Activated CD8-positive, alpha-beta memory T cell treated with anti-CD3 and anti-CD28 coated beads, Interleukin-2, amount 50 U/mL, for 4 hours (primary cell): ENCODE measurements at places on chromosomes 1 and 21.

DNA sequence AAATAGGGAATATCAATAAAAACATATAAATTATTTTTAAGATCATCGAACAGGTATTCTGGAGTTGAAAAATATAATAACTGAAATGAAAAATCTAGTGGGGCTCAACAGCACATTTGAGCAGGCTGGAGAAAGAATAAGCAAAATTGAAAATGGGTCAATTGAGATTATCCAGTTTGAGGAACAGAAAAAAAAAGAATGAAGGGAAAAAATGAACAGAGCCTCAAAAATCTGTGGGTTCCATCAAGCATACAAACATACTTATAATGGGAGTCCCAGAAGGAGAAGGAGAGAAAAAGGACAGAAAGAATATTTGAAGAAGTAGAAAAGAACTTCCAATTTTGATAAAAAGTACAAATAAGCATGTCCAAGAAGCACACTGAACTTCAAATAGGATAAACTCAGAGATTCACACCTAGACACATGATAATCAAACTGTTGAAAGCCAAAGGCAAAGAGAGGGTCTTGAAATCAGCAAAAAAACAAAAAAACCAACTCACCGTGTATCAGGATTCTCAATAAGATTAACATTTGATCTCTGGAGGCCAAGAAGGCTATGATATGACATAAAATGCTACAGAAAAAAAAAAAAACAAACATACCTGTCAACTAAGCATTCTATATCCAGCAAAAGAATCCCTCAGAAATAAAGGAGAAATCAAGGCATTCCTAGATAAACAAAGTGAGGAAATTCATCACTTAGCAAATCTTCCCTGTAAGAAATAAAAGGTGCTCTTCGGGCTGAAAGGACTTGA is 5.4 kb upstream of the COQ8A start:
- DNase-seq, result no peak

DNA sequence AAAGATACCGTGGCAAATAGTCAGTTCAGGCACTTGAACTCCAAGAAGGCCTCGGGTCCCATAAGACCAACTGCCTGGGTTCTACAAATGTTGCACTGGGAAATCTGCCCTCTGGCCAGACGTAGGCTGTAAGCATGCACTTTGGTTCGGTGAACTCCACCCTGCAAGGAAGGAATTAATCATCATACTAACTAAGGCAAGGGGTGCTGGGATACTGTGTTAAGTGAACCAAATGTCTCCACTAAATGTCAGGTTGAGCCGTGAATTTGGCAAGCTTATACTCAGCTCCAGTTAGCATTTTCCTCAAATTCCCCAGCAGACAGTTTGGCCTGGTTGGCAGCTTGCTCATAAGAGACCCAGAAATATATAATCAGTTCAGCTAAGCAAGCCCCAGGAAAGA is 385.9 kb downstream of the GPATCH2 start:
- DNase-seq, result no peak

DNA sequence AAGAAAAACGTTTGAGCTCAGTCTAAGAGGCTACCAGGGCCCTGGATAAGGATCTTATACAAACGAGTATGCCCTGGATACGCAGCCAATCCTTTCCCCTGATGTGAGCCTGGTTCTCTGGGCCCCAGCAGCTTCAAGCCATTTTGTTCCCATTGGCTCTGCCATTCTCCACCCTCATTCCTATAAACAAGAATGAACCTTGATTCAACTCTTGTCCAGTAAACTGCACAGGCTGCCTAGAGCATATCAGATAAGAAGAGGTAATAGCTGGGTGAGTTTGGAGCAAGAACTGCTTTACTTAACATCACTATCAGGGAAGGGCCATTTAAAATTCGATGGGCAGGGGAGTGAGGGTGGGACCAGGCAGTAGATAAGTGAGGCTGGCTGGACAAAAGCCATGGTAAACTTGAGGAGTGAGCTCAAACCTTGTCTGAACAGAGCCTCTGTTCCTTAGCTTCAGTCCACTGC is 11.3 kb downstream of the BTG2 start:
- DNase-seq, result no peak

DNA sequence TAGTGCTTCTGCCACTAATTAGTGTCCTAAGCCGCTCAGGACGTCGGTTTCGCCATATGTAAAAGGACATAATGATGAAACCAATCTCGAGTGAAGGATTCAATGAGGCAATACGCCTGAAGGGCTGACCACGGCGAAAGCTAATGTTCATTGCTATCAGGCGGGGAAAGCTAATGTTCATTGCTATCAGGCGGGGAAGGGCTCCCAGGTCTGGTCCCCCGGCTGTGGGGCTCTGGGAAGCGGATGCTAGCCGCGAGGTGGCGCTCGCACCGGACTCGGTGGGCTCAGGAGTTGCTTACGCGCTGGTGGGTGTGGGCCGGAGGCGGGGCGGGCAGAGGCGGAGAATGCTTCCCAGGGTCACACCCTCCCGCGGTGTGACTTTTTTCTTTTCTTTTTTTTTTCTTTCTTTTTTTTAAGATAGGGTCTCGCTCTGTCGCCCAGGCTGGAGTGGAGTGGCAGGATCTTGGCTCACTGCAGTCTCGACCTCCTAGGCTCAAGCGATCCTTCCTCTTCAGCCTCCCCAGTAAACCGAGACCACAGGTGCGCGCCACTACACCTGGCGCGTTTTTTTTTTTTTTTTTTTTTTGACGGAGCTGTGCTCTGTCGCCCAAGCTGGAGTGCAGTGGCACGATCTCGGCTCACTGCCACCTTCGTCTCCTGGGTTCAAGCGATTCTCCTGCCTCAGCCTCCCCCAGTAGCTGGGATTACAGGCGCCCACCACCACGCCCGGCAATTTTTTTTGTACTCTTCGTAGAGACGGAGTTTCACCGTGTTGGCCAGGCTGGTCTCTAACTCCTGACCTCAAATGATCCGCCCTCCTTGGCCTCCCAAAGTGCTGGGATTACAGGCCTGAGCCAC is 1.1 kb upstream of the PEAR1 start:
- DNase-seq, result peak; percentile 89

DNA sequence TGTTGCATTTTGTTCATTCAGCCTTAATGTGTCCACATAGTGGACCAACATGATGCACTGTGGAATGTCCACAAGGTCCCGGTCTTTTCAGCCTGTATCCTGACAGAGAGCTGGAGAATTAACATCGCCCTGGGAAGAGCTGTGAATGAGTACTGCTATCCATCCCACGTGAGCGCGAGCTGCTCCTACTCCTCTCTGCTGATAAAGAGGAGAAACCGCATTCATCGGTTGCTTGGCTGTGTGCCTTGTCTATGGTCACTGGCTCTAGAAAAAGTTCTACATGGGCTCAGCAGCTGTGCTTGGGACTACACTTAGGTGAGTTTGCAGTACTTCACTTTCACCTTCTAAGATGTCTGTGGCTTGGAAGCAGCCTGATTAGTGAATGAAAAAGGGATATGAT is 31.1 kb upstream of the IGSF5 start:
- DNase-seq, result no peak

- DNase-seq, result no peak
These were observed 550.0 kb downstream of the KIF26B start for GRCh38 chr1:245704765-245705164.

GRCh38 chr1:216910081-216910840 is 187.0 kb upstream of the ESRRG start:
- DNase-seq, result no peak

DNA sequence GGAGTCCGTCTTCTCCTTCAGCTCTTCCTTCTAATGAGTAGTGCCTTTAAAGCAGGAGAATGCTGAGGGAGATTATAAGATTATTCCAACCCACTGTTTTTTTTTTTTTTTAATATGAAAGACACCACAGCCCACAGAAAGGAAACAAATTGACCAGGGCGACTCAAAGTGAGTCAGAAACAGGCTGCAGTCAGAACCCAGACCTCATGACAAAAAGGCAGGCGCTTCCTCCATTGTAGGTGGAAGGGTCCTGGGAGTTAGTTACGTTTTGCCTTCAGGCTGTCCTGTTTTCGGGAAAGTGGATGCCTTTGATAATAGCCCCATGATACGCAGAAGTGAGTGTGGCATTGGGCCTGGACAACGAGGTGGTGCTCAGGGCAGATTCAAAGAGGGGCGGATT is 21.0 kb downstream of the PLXNA2 start:
- no peak for DNase-seq

- no peak for DNase-seq
These were observed 5.3 kb downstream of the RXFP4 start for GRCh38 chr1:155946633-155947219.

- no peak for DNase-seq
These were observed 241.2 kb upstream of the VAMP3 start for GRCh38 chr1:7529917-7530316.

- DNase-seq, result no peak
These were observed 84.6 kb downstream of the VPS13D start for GRCh38 chr1:12314333-12314903.

DNA sequence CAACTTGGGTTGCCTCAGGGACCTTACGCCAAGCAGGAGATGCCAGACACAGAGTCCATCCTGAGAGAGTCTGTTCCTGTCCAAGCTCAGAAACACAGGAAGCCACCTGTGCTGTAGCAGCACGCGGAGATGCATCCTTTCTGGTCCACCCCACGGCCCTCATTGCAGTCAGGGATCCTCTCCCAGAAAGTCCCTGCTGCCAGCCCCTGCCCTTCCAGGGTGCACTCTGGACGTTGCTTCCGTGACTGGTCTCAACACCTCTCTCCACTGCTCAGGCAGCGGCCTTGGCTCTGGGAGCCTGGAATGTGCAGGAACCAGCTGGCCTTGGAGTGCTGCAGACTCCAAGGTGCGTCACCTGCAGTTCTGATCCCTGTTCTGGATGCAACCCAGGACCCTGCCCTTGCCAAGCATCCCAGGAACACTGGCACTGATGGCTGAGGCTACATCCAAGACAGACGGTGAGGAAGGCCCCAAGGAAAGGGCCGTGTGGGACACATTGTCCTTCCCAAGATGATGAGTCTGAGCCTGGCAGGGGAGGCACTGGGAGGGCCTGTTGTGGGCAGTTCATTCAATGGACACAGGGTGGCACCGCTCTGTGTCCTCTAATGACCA is 21.7 kb upstream of the COL6A1 start:
- DNase-seq, result no peak

DNA sequence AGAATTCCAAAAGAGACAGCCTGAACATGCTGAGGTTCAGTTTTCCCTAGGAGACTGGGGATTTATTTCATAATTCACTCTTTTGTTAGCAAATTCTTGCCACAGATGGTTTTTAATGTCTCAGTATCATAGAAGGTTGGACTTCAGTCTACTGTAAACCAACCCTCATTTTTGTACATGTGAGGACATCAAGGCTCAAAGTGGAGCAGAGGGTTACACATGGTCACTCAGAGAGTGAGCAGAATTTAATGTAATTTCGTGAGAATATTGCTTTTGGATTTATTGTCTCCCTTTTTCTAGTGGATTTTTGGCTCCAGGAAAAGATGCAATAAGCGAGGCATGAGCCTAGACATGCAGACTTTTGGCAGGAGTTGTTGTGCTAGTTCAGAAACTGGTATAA is 210.8 kb upstream of the JUN start:
- no peak for DNase-seq

- peak; percentile 26 for DNase-seq
These were observed 35.1 kb downstream of the PTPRF start for GRCh38 chr1:43565600-43566360.

GRCh38 chr1:10866321-10867093 is 70.1 kb upstream of the CASZ1 start:
- peak; percentile 39 for DNase-seq

DNA sequence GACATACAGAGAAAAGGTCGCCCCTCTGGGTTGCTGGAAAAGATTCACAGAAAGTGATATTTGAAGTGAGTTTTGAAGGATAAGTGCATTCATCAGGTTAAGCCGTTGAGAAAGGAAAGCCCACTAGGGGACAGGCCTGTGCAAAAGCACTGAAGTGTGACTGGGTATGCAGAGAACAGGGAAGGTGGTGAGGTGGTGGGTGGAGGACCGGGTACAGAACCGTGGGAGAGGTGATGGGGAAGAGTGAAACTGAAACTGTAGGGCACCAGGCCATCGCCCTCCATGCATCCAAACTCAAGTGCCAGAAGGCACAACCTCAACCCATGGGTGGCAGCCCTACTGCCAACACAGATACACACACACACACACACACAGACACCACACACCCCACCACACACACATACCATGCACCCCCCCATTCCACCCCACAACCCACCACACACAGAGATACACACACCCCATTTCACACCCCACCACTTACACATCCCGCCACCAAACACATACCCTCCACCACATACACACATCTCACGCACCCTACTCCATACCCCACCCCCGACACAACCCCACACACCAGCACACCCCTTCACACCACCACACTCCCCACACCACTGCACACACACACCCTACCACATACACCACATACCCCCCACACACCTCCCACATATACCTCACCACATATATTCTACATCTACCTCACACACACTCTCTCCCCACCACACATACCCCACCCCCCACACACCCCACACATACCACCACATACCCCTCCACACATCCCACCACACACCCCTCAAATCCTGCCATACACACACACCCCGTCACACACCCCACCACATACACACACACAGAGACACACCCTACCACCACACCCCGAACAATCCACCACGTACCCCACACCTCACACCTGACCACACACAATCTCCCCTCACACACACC is 59.0 kb downstream of the TSEN15 start:
- DNase-seq, result no peak
